ENCODE measurements at places on chromosomes 6 and 20. TPM values are rescaled to one million over a fixed set of nuclear protein-coding genes. Genes with fewer than 3 reads are reported as not detected.

DNA sequence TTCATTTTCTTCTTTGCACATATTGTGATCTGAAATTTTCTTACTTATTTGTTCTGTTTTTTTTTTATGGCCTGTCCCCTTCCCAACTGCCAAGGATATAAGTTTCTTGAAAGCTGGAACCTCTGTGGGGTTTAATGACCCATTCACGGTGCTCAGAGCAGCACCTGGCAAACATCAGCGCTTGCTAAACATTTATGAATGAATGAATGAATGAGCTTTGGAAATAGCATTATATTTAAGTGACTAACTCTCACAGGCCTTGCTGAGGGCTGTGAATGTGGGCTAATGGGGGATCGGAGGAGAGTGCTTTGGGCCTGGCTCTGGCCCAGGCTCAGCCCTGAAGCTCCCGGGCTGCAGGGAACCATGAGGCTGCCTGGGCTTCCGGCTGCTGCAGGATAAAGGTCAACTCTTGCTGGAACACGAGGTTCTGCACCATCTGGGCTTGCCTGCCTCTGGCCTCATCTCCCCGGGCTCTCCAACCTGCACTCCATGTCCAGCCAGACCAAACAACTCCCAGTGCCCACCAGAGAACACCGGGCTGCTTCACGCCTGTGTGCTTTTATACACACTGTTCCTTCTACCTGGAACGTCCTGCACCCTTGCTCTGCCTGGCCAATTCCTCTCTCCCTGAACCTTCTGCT, 14.6 kb upstream of the ARMC12 start:
- DNase-seq = no peak

- DNase-seq = peak; percentile 59
These were observed 72.2 kb downstream of the SCAF8 start for GRCh38 chr6:154805288-154805911.

DNA sequence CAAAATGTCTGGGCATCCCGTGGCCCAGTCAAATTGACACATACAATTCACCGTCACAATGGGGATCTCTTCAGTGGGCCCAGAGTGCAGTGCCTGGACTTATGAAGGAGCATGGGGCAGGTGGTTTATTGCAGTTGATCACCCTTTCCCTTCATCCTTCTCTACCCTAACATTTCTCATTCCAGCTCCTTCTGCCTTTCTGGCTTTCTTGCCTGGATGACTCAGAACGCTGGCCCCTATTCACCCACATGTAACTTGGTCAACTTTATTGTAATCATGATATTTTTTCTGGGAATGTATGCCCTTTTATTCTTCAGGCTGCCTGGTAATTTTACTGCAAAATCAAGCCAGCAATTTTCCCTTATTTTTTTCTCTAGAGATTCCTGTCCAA, 179.9 kb upstream of the DTNBP1 start:
- no peak for DNase-seq

GRCh38 chr20:3223651-3223993, 14.3 kb downstream of the ITPA start:
- DNase-seq = no peak

- no peak for DNase-seq
These were observed 117.4 kb upstream of the ARID1B start for GRCh38 chr6:156659822-156660198.

Gene C6orf132
- total RNA-seq = not detected

Measured in OCI-LY7 (cell line).